ENCODE measurements at places on chromosomes 7 and 10. TPM values are rescaled to one million over a fixed set of nuclear protein-coding genes. Genes with fewer than 3 reads are reported as not detected.

DNA sequence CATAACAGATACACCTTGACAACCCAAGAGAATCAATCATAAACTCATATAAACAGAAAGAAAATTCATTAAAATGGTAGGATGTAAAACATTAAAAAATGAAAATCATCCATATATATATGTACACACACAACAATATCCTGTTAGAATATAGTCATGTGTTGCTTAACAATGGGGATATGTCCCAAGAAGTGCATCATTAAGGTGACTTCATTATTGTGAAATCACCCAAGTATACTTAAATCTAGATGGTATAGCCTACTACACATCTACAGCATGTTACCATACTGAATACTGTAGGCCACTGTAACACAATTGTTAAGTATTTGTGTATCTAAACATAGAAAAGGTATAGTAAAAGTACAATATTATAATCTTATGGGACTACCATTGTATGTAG, 115.8 kb upstream of the TMEM168 start:
- DNase-seq, result no peak

GRCh38 chr10:97011397-97011796, 174.4 kb downstream of the SLIT1 start:
- DNase-seq, result no peak

GRCh38 chr7:78284945-78285344, 486.4 kb downstream of the PHTF2 start:
- no peak for DNase-seq

- DNase-seq, result no peak
Measured at GRCh38 chr7:121397361-121397760, 1.3 kb upstream of the FAM3C start.

- no peak for DNase-seq
Measured at GRCh38 chr10:75527542-75527941, 96.1 kb downstream of the LRMDA start.

DNA sequence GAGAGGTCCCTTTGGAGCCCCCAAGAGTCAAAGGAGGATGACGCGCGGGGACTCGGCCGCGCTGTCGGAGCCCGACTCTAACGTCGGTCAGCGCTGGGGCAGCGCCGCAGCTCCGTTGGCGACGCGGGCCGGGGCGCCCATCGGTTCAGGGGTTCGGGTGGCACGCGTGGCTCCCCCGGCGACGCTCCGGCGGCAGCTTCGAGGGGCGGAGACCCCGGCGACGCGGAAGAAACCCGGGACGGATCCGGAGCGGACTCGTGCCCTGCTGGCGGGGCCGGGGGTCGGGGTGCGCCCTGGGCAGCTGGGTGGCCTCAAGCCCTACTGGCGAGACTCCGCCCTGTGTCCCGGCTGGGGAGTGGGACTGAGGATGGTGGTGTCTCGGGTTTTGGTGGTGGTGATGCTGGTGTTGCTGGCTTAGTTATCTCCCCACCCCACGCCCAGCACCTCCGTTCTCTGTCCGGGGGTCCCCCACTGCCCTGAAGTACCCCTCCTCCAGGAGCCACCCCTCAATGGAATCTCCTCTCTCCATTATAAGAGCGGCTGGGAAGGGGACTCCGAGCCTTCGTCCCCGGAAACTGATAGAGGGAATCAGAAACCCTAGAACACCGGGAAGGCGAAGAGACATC, at the start of gene NAT16:
Gene NAT16 (minus strand): TSS at position 164 of the 626 bp plus-strand sequence. CDS start 5,486 bp downstream, outside the sequence.
- no peak for DNase-seq

- peak; percentile 21 for DNase-seq
Measured at GRCh38 chr7:21603972-21604749, 61.3 kb downstream of the DNAH11 start.

DNA sequence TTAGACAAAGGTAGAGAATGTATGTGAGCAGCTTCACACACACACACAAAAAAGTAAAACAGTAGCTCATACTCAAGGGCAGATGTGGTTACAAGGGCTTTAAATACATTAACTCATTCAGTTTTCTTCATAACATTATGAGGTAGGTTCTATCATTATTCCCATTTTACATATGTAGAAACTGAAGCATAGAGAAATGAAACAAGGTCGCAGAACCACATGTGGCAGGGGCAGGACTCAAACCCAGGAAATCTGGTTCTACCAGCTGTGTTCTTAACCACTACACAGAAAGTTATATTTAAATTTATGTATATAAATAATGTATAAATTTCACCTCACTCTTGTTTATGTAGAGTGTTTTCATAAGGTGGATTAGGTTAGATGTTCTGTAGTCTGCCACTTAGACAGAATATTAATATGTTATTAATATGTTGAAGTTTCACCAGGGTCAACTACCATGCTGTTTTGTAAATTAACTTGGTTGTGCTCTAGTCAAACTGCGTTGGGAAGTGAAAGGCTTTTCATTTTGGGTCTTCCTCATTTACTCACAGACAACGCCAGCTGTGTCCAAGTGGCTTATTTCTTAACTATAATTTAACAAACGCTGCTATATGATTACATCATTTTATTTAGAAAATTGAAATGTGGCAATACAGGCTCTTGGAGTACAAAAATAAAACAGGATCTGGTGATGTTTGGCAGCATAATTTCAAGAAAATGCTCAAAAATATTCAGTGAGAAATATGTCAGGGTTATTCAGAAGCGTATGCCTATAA, 138.4 kb downstream of the MDFIC start:
- no peak for DNase-seq

DNA sequence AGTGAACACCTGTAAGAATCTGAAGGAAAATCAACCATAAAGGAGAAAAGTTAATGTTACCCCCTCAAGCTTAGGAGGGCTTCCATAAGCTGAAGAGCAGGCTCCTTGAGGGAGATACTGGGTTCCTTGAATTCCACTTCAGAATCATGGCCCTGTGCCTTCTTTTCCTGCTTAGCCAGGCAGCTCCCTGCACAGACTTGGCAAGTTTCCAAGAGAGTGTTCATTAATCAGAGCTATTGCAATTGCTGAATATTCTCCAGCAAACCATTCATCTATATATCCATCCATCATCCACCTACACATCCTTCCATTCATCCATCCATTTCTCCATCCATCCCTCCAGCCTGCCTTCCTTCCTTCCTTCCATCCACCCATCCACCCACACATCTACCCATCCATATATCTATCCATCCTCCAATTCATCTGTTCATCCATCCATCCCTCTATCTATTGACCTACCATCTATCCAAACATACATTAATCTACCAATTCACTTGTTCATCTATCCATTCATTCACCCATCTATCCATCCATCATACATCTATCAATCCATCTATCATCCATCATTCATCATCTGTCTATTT, 574.4 kb downstream of the PTPRN2 start:
- DNase-seq, result no peak

GRCh38 chr10:104350127-104350635, 3.5 kb upstream of the CFAP58 start:
- DNase-seq, result peak; percentile 74

GRCh38 chr7:49695971-49696370, 77.5 kb upstream of the VWC2 start:
- no peak for DNase-seq

DNA sequence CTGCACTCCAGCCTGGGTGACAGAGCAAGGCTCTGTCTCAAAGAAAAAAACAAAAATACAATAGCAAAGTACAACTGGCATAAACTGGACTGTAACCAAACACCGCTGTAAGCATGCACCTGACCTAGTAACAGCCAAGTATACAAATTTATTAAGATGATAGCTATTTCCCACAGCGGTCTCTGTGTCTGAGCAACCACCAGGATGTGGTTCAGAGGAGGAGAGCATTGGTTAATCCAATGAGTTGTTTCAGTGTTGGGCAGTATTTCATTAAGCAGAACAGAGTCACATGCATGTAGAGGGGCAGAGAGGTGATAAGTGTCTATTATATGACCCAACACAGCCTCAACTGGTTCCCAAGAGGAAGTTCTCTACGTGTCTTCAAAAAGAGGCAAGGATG, 4.0 kb downstream of the SLC16A12 start:
- DNase-seq, result peak; percentile 62

DNA sequence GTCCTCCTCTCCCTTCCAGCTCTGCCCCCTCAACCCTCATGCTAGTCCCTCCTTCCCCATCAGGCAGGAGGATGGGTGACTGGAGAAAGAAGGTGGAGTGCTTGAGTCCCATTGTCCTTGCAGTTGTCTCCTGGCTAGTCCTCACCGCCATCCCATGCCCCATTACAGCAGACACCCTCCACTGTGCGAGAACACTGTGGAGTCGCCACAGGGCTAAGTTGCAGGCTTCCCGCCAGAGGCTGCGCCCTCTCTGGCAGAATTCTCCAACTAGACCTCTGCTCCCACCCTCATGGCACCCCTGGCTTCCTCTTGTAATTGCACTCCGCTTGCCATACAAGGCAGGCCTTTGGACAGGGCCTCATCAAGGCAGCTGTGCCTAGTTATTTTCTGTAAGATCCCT, 3.1 kb downstream of the GIMAP2 start:
- DNase-seq, result no peak

DNA sequence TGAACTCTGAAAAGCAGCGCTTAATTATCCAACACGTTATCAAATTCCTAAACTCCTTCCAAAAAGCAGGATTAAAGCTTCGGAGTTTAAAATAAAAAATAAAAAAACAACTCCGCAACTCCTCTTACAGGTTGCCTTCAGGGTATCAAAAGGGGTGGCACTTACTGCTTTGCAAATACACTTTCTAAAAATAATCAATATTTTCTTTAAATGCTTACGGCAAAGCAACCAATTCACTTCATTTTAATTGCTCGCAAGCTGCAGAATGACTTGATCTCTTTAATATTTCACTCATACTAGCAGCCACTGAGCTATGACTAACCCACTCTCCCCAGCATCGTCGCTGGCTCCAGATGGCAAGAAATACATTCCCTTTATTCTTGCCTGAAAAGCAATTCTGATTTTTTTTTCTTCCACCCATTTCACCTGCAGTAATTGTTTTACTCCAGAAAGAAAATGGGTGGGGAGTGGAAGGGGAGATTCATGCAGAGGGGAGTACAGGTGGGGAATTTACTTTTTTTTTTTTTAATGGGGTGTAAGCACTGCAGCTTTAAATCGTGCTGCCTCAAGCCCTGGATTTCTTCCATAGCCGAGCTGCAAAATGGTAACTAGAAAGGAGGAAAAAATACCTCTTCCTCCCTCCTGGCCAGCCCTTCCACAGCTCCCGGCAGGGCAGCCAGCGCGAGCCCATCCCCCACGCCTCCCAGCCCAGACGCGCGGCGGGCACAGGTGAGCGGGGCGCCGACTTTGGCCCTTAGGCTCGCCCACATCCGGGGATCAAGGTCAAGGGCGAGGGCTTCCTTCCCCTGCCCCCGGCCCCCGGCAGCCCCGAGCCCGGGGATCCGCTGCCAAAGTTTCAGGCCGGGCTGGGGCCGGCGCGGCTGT, 54.2 kb upstream of the FHIP2A start:
- peak; percentile 62 for DNase-seq

GRCh38 chr10:73908853-73909539, 1.9 kb upstream of the PLAU start:
- DNase-seq, result peak; percentile 100

DNA sequence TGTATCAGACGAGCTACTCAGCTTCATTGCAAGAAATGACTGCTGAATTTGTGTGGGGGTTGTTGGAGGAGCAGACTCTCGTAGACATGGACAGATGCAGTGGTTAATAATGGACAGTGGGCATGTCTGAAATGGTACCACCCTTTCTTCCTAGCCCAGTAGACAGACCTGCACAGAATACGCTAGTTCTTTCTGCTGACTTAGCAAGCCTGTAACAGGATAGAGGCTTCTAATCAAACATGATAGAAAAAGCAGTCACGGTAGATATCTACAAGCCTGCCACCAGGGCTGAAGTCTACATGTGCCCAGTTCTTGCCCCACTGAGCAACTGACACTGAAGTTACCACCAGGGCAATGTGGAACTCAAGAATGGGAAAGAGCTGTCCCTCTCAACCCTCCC, 188.0 kb downstream of the FANK1 start:
- DNase-seq, result no peak

DNA sequence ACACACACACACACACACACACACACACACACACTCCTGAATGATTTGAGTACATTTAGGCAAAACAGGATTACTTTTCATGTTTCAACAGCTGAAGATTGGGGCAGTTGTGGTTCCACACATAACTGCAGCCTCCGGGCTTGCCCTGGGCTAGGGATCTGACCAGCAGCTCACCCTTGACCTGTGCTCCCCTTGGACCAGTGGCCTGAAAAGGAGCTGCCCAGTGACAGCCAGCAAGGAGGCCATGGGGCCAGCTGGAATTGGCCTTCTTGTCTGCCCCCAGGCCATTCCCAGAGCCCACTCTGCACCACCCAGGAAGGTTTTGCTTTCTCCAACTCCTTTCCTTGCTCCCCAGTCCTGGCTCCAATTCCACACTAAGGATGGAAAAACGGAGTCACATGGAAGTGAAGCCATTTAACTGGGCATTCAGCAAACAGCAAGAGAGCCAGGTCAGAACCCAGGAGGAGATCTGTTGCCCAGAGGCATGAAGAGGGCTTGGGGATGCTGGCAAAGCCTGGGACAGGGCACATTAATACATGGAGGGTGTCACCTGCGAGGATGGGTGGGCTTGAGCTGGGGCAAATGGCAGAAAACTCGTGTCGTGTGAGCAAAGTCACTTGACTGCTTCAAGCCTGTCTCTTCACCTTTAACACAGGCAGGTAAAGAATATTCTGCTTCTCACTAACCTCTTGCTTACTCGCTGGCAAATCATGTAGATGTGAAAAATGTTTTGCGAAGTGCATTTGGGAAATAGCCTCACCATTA, 61.5 kb upstream of the GDF10 start:
- DNase-seq, result no peak

GRCh38 chr7:106480616-106481031, 180.3 kb downstream of the CCDC71L start:
- peak; percentile 35 for DNase-seq

Gene FBH1
- total RNA-seq, result 51.9 TPM

Gene GRB10
- 0.10 TPM for total RNA-seq

Gene ZNF488
- 0.79 TPM for total RNA-seq

Gene MINDY3
- total RNA-seq, result 10.5 TPM

Gene SHTN1
- 3.8 TPM for total RNA-seq

Gene RNF148
- not detected for total RNA-seq

Gene IGFBP3
- total RNA-seq, result 20.1 TPM

Gene AGBL3
- total RNA-seq, result 1.8 TPM

Gene ZCWPW1
- total RNA-seq, result 5.2 TPM
